Stimulated activated CD4-positive, alpha-beta T cell treated with anti-CD3 and anti-CD28 coated beads, Interleukin-15, amount 100 ng/mL, for 48 hours (primary cell): ENCODE measurements at places on chromosomes 13 and 19.

GRCh38 chr19:18292462-18292809, 11.0 kb upstream of the JUND start:
- DNase-seq, result no peak

DNA sequence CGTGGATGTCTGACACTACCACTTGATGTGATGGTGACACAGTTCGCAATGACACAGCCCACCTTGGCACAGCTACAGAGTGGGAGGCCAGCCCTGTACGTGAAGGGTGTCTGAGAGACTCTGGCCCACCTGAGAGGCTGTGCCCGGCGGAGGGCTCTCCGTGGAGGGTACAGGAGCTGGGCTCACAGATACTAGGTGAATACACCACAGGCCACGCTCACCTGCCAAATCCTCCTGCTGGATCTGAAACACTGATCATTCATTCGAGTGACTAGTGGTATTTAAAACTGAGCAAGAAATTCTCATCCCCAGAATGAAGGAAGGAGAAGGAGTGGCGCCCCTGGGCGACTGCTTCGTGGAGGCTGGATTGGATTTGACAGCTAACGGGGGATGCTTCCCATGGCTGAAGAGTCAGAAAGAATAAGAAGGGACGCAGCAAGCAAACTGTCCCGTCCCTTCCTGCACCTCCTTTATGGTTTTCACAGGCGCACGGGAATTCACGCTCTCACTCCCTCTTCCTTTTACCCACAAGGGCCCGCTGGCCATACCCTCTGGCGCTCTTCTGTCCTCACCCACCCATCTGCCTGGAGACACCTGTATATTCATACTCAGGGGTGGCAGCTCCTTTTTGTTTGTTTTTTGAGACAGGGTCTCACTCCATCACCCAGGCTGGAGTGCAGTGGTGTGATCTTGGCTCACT, 25.0 kb downstream of the CEBPG start:
- DNase-seq, result no peak

GRCh38 chr13:67792151-67792676, 562.1 kb upstream of the PCDH9 start:
- DNase-seq, result no peak

GRCh38 chr13:106369858-106370257, 165.6 kb downstream of the EFNB2 start:
- no peak for DNase-seq

DNA sequence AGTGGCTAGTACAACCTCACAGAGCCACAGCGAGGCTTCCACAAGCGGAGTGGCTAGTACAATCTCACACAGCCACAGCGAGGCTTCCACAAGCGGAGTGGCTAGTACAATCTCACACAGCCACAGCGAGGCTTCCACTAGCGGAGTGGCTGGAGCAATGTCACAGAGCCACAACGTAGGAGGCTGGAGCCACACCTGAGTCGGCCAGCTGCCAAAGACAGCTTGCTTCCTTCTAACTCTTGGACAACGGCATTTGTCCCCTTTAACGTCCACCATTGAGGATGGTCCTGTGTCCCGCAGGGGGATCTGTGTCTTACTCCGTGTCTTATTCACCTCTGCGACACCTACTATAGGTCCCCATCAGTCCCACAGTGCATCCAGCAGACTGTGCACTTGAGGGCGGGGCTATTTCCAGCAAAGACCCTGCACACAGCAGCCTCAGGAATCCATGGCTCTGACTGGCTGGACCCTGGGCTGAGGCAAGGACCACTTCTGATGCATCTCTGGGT, 3.7 kb downstream of the ZNF787 start:
- DNase-seq, result no peak

GRCh38 chr19:2702170-2703076, at the start of gene GNG7:
Gene GNG7, minus strand, starts transcription at chr19:2702694. Its CDS starts 182,006 bp downstream, at chr19:2520688.
- DNase-seq, result peak; percentile 90

GRCh38 chr13:95644601-95645052, at the start of gene DZIP1:
Gene DZIP1, minus strand, starts transcription at chr13:95644706. Its CDS starts 2,677 bp downstream, at chr13:95642029.
- peak; percentile 17 for DNase-seq

DNA sequence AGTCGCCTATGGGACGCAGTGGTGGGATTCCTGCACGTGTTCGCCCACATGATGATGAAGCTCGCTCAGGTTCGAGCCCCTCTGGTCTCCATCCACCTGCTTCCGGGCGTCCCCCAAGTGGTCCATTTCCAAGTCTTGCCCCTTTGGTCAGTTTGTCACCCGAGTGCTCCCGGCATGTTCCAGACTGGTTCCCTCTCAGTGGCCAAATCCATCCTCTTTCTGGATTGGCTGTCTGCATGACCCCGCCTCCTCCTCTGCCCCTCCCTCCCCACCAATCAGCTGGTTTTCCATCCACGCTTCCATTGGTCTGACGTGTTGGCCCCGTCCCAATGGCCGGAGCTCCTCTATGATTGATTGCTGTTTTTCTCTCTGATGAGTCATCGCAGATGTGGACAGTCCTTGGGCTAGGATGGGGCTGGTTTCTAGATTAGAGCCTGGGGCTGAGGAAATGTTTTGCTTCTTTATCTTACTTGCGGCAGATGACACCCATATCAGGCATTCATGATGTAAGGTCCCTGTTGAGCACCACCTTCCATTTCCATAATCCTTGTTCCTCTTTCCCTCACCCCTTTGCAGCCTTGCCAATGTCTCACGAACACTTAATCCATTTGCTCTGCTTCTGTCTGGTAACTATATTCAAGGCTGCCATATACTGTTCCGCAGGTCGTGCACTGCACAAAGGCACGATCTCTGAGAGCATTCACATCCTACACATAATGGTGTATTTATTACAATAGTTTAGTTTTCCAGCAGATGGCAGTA, 73.8 kb downstream of the MAP4K1 start:
- no peak for DNase-seq

DNA sequence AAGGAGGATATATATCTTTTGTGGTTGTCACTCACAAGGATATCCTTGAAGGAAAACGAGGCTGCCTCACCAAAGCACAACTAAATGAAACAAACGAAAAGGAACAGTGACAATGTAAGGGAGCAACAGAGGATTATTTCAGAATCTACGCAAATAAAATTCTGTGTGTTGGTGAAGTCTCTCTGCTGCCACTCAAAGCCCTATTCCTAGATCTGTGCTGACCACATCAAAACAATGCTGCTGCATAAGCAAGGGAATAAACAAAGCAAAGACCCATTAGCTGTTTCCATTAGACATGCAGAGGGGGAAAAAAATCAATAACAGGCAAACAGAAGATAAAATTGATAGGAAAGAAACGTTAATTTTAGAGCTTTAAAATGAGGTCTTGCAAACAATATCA, 204.4 kb downstream of the MZT1 start:
- no peak for DNase-seq

DNA sequence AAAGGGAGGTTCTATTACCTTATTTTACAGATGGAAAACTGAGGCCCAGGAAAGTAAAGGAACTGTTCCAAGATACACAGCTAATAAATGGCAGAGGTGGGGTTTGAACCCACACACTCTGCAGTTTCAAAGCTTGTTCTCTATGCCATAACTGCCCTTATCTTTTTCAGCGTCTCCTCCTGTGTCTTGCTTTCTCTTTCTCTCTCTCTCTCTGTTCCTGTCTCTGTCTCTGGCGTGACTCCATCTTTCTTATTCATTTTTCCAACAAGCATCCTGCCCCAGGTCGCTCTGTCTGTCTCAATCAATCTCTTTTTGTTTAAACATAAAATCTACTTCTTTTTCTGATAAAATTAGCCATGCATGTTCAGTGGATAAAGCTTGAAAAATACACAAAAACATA, 3.2 kb upstream of the IFNL4 start:
- DNase-seq, result no peak

- DNase-seq, result no peak
These were observed 21.4 kb upstream of the ERVV-1 start for GRCh38 chr19:52992109-52993004.

DNA sequence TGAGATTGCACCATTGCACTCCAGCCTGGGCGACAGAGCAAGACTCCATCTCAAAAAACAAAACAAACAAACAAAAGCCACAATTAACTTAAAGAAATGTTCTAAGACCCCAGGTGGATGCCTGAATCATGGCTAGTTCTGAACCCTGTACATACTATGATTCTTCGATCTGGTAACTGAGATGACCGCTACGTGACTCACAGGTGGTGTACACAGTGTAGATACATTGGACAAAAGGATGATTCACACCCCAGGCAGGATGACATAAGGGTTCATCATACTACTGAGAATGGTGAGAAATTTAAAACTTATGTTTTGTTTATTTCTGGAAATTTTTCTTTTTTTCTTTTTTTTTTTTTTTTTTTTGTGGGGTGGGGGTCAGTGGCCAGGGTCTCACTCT, 6.5 kb downstream of the ZNF426 start:
- no peak for DNase-seq

DNA sequence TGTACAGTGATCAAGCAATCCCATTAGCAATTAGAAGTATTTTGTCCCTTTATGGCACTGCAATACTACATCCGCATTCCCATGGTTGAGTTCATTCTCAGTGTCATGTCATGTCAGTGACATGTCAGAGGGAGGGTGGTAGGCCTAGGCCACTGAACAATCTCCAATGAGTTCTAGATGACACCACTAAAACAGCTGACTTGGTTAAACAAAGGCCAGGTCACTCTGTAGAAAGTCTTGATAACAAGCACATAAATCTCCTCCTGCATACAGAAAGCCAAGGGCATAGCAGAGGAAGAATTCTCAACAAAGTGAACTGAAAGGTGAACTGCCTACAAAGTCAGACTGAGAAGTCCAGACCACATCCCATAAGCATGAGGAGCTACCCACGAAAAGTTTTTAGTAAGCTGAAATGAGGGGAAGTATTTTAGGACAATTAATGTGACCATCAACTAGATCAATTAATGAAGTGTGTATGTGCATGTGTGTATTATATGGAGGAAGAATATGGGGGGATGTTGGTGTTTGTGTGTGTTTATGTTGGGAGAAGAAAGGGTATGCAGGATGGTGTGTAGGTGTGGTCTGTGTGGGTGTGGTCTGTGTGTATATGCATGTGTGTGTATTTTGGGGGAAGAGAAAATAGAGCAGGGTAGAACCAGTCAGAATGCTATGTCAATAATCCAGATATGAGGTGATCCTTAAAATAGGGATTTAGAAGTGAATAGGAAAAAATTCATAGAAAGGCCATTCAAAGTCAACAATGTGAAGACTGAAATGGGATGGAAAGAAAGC, 67.7 kb downstream of the TBC1D4 start:
- DNase-seq, result no peak

GRCh38 chr13:26976313-26976712, 195.3 kb downstream of the USP12 start:
- no peak for DNase-seq

DNA sequence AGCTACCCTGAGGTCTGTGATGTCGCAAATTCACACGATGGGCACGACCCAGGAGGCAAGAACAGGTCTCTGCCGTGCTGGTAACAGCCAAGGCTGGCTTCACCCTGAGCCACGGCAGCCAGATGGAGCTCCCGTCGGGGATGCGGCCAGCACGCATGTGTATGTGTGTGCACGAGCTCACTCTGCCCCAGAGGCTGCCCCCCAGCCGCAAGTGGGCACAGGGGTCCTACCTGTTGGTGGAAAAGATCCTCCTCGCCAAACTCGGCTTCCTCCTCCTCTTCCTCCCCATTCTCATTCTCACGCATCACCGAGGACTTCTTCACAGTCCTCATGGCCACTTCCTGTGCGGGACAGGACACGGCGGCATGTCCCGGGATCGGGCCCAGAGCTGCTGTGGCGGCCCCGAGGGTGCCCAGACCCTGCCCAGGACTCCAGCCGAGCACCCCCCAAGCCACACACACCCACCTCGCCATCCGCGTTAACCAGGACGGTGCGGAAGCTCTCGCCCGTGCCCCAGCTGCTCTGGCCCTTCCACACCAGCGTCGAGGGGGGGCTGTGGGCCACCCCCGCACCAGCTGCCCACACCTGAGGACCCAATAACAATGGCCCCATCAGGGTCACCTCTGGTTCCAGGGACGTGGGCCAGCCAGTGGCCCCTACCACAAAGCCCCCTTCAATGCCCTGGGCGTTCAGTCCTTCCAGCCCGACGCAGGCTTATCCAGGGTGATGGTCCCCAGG, 4.1 kb upstream of the TIMM13 start:
- no peak for DNase-seq

DNA sequence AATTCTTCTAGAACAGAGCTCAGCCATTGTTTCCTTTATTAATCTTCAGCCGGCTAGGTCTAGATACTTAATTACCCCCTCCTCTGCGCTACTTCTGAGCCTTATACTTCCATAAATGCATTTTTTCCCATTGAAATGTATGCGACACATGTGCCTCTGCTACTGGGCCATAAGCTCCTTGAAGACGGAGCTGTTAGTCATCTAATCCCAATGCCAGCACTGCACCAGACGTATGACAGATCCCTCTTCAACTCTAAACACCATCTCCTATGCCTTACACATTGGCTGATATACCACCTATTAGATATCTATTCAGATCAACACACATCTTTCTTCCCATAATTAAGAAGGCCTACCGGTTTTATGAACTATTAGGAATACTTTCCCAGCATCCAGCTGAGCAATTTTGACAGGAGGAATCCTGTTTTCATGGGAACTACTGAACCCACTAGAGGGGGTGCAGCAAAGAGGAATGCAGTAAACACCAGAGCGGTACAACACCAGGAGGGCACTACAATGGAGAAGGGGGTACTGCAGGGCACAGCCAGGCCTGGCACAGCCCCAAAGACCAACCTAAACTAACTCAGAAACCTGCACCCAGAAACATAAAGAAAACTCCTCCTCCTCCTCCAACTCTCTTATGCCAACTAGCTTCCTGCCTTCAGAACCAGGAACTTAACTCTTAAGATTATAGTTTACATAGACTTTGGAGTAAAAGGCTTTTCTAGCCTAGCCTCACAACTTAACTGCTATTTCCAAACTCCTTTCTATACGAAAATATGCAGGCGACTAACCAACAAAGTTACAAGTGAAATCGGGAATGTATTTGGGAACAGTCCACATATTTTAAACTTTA, 18.7 kb downstream of the STK24 start:
- DNase-seq, result no peak

DNA sequence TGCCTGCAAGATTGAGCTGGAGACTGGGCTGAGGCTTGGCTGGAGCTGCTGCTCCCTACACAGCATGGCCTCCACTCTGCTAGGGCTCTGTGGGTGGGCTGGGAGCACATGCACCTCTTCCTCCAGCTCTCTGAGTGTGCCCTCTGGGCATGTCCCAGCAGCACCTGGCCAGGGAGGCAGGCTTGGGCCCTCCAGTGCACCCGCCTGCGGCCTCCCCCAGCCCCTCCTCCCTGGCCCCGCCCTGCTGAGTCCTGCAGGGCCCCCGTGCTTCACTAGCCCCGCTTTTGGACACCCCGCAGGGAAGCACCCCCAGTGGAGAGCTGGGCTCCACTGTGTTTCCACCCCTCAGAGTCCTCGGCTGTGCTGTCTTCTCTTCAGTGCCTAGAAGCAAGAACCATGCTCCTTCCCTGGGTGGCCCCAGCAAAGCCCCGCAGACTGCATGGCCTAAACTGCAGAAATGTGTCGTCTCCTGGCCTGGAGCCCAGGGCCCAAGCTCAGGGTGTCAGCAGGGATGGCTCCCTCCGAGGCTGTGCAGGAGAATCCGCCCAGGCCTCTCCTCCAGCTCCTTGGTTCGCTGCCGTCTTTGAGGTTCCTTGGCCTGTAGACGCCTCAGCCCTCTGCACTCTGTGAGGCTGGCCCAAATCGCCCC, 5.0 kb upstream of the TEX29 start:
- DNase-seq, result no peak
